ENCODE measurements at places on chromosomes 3 and 15.

DNA sequence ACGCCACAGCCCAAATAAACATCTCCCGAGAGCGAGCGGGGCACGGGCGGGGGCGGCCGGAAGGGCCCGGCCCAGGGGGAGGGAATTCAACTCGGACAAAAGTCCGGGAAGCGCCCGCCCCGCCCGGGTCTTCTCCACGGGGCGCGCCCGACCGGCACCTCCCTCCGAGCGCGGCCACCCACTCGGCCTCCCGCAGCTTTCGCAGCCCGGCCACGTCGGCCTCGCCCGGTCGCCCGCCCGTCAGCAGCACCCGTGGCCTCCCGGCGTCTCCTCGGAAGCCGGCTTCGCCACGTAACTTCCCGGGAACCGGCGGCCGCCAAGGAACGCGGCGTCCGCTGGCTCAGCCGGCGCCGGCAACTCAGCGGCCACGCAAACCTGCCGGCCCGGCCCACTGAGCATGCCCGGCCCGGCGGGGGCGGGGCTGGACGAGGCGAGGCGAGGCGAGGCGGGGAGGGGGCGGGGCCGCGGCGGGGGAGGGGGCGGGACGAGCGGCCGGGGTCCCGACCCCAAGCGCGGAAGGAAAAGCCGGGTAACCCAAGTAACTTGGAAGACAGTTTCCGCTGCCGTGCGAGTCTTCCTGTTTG, at the start of gene TJP1:
Gene TJP1, minus strand, starts transcription at position 369 of the 584 bp plus-strand sequence. CDS start 440 bp downstream, outside the sequence.
- DNase-seq, result no peak

DNA sequence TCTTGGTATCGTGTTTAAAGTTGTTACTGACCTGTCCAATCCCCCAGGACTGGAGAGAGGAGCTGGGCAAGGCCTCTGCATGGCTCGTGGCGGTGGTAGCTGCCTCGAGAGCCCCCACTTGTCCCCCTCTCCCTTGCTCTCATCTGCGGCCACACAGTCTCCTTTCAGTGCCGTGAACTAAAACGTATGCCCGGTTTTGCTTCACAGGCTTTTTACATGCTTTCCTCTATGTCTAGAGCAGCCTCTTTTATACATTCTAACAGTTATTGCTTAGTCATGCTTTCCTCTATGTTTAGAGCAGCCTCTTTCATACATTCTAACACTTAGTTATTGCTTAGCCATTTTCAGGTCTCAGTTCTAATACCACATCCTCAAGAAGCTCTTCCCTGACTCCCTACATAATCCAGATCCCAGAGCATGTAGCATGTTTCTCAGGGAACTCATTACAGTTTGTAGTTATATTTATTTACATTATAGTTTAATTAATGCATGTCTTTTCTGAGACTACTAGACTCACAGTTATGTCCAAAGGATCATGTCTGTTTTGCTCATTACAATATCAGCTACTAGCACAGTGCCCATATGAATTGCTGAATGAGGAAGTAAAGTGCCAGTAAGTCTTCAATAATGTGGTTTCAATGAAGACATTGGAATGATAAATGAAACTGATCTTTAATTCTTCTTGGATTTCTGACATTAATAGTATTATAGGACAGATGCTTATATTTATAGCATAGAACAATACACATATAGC, 66.5 kb upstream of the TBL1XR1 start:
- no peak for DNase-seq

DNA sequence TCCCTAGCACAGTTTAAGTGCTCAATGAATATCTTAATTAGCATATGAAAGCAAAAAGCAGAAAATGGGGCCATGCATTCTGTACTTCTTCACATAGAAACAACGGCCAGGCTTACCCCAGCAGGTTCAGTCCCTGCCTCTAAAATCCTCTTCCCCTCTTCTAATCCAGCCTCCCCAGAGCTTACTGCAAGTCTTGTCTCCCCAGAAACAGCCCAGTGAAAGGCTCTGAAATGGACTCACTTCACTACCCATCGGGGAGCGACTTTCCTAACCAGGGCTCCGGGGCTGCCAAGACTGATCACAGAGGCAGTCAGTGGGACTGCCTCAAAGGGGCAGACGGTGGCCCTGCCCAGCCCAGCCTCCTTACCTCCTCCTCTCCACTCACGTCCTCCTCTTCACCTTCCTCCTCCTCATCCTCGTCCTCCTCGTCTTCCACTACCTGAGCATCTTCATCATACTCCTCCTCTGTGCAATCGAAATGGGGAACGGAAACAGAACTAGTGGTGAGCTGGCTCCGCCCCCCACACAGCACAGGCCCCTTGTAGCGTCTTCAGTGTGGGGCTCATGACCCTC, 38.0 kb downstream of the ANP32A start:
- no peak for DNase-seq

GRCh38 chr3:9345041-9345440, 17.8 kb upstream of the THUMPD3 start:
- no peak for DNase-seq

DNA sequence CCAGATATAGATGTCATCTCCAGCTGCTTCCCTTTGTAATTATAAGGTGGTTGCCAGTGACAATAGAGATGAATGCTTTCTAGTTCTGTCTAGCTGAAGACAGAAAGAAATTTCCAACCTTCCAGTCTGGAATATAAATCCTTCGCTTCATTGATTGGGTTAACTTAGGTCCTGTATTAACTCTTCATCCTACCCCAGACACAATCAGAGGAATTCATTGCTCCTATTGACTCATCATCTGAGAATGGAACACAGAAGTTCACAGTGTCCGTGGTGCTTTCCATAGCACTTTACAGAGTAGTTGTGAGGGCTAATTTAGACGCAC, 241.4 kb downstream of the NFKBIZ start:
- no peak for DNase-seq

DNA sequence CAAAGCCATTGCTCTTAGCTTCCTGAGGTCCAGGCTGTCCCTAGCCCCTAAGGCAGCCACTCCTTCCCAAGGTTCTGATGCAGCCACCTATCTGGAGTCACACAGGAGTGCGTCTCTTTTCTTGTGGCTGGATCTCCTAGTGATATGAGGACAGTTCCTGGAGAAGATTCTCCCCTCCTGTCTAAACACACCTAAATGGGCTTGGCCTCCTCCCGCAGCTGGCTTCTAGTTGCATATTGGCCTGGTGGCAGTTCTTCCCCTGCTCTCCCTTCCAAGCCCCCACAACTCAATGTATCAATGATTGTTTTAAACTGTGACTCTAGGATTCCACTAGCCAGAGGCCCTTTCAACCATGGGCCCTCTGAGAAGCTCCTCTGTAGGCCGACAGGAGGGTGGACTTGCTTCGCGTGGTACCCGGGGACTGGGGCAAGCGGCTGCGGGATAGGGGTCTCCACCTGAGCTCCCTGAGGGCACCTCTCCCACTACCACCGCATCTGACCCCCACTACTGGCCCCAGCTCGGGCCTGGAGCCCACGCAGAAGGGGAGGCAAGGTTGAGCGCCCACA, 1.4 kb downstream of the ITGA11 start:
- DNase-seq, result no peak

DNA sequence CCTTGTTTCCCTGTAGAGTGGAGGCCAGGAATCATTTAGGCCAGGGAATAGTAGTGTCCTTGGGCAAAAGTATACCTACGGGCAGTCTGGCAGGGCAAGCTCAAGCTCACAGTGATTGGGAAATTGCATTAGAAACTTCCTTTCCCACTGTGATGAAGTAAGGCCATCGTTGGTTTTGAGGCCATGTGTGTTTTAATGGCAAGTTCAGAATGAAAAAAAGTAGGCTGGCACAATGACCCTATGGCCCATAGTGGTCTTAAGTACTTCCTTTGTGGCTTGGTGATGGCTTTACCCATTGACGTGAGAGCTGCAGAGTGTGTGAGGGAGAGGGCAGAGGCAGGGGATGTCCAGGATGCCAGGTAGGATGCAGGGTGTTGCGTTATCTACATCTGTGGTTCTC, 28.8 kb downstream of the LIMD1 start:
- DNase-seq, result no peak

GRCh38 chr3:140031170-140031569, 96.2 kb downstream of the CLSTN2 start:
- DNase-seq, result no peak

DNA sequence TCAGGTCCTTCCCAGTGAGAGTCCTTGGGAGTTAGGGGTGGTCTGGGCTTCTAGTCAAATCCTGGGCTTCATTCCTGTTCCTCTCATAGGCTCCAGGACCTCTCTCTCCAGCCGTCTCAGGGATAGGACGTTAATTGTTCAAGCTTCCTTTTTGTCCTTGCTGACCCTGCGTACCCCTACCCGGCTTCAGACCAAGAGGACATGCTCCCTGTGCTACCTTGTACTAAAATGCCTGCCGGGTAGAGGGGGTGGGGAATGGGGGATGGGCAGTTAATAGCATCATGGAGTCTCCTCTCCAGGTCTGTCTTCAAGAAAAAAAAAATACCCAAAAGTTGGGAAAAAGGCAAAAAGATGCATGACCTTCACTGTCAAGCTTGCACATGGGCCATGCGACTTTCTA, 36.5 kb upstream of the GALNT15 start:
- DNase-seq, result no peak

DNA sequence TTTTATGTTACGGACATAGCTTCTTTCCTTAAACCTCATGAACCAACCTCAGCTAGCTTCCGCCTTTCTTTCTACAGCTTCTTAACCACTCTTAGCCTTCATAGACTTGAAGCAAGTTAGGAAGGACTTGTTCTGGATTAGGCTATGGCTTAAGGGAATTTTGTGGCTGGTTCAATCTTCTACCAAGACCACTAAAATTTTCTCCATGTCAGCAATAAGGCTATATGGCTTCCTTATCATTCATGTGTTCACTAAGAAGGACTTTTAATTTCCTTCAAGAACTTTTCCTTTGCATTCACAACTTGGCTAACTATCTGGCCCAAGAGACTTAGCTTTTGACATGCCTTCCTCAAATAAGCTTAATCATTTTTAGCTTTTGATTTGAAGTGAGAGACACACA, 24.5 kb downstream of the CCPG1 start:
- DNase-seq, result no peak

All from activated naive CD4-positive, alpha-beta T cell treated with anti-CD3 and anti-CD28 coated beads for 36 hours (primary cell).